ENCODE measurements at places on chromosomes 16 and 17. TPM values are rescaled to one million over a fixed set of nuclear protein-coding genes. Genes with fewer than 3 reads are reported as not detected.

Gene ATP1B2
- not detected for total RNA-seq

Gene ST6GALNAC1
- total RNA-seq: not detected

Gene ABCC11
- total RNA-seq: not detected

Gene ABCC6
- 1.4 TPM for total RNA-seq

Gene LASP1
- 93.9 TPM for total RNA-seq

Gene OR1A1
- not detected for total RNA-seq

Gene MT1H
- total RNA-seq: not detected

Gene SLC5A11
- under 0.01 TPM for total RNA-seq

Gene SOX8
- total RNA-seq: 0.30 TPM

Gene ZG16
- total RNA-seq: not detected

Gene CHST6
- total RNA-seq: 1.9 TPM

Data from epithelial cell of umbilical artery (primary cell).